ENCODE measurements at places on chromosomes 1 and 21.

DNA sequence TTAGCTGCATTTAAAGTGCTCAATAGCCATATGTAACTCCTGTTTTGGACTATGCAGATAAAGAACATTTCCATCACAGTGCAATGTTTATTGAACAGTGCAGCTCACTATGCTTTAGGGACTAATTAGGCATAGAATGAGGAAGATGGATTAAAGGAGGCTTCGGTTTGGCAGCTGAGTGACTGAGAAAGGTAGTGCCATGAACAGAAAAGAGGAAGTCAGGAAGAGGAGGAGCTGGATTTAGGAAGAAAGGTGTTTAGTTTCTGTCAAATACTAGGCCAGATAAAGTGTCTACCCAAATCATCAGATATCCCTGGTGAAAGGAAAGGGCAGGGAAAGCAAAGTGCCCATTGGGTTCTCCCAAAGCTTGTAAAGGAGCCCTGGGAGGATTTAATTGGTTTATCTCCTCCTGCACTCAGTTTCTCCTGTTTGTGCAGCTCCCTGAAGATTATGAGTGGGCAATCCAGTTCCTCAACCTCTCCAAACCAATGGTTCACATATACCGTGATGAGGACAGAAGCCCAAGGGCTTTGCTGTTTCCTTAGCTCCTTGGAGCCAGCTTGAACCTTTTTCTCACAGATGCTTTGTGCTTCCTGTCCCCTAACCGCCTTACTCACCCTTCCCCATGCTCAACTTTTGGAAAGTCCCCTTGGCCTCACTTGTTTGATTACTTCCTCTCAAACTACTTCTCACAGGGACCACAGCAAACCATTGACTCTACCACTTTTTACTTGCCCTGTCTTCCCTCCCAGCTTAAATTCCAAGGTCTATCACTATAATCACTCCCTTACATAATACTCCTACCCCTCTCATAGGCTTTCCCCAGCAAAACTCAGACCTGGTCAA, 3.5 kb upstream of the RAP1A start:
- no peak for DNase-seq

DNA sequence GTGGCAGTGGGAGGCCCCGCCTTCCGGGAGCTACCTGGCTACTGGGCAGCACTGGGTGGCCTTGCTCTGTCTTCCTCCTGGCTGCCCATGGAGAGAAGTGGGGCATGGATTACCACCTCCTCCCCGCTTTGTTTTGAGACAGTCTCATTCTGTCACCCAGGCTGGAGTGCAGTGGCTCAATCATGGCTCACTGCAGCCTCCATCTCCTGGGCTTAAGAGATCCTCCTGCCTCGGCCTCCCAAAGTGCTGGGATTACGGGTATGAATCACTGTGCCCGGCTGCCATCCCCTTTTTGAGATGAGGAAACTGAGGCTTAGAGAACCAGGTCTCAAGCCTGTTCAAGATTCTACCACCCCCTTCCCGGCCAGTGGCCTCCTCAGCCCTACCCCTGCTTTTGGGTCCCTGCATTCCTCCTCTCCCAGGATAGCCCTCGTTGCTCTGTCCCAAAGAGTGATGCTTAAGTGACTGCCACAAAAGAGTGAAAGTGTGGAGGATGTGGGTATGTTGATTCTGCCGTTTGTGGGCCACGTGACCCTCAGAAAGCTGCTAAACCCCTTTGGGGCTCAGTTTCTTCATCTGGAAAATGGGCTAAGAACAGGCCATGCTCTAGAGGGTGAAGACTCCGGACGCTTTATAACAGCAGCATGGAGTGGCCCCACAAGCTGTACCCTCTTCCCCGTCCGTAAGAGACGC, 7.8 kb downstream of the HES3 start:
- DNase-seq, result no peak

DNA sequence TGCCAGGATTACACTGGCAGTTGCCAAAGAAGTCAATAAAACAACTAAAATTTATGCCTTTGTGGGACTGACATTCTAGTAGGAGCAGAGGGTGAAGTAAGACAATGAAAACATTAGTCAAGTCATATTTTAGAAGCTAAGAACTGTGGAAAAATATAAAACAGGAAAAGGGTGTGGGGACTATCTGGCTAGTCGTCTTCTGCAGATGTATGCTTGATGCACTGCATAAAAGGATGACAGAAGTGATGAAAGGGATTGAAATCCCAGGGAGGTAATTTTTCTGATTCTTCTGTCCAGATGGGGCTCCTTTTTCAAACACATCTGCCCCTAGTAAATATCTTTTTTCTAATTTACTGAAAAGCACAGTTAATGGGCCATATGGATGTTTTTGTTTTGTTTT, 706.3 kb downstream of the ADGRL2 start:
- DNase-seq, result no peak

DNA sequence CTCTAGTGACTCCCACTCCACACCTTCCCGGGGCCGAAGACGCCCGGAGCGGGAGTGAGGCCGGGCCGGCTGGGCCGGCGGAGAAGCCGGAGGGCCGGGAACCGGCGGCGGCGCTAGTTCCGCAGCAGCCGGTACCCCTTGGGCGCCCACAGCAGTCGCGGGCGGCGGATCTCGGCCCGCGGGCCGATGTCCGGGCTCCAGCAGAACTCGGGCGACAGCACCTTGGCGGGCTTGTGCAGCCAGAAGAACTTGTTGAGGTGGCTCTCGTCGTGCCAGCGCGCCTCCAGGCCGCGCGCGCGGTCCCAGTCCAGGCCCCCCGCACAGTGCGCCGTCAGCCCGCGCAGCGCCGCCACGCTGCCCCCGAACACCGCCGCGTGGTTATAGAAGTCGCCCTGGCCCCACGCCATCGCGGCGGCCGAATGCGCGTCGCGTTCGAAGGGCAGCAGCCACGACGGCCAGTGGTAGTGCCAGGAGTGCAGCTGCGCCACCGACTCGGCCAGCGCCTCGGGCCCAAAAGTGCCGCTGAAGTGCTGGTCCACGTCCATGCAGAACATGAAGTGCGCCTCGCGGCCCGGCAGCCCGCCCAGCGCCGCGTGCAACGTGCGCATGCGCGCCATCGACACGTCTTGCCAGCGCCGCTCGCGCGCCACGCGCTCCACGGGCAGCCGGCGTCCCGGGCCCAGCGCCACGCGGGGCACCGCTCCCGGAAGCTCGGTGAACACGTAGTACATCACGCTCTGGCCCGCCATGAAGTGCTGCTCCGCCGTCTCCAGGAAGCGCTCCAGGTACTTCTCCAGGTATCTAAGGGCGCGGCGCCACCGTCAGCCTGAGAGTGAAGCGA, 14.0 kb downstream of the A3GALT2 start:
- DNase-seq, result no peak

GRCh38 chr1:64675718-64676345, 69.0 kb upstream of the RAVER2 start:
- DNase-seq, result no peak

DNA sequence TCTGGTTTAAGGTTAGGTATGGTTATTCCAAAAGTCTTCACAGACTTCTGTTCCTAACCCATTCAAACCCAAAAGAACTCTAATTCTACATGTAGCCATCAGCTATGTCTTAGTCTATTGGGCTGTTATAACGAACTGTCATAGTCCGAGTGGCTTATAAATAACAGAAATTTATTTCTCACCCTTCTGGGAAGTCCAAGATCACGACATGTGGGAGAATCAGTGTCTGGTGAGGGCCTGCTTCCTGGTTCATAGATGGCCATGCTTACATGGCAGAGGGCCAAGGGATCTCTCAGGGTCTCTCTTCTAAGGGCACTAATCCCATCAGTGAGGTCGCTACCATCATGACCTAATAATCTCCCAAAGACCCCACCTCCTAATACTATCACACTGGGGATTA, 103.0 kb upstream of the PPP2R5A start:
- no peak for DNase-seq

DNA sequence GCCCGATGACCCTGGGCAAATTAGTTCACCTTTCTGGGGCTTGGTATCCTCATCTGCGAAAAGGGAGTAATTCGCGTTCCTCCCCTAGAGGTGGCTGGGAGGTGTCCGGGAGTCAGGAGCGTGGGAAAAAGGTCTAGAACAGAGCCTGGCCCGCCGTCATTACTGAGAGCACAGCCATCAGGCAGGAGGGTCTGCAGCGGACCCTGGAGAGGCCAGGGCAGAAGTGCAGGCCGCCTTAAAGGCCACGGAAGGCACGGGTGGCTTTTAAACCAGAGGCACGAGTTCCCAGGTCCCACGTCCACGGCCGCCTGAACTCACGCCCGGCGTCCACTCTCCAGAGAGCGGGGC, 850 bp downstream of the PANK4 start:
- no peak for DNase-seq

DNA sequence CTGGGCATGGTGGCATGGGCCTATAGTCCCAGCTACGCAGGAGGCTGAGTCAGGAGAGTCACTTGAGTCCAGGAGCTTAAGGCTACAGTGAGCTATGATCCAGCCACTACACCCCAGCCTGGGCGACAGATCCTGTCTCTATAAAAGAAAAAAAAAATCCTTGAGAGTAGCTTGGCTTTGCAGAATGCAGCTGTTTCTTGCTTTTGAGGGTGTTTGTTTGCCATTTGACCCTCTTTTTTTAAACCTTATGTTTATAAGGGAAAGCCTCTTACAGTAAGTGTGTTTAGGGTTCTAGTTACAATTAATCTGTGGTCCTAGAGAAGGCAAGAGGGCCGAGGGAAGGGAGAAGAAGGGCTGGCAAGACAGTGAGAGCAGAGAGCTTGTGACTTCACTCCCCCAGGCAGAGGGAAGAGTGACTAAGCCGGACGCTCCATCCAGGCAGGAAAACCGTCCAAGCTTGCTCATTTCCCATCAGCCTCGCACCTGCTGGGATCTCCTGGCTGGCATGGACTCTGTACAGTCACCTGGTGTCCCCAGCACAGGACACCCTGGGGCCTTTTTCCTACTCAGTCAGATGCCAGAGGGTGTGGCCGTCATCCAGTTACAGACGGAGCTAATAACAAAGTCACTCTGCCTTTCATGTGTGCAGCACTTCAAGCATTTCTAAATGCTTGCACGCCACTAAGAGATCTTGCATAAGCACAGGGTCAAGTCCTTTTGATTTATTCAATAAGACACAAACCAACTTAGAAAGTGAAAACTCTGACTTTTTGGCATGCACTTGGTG, 55.5 kb upstream of the PSEN2 start:
- peak; percentile 77 for DNase-seq

DNA sequence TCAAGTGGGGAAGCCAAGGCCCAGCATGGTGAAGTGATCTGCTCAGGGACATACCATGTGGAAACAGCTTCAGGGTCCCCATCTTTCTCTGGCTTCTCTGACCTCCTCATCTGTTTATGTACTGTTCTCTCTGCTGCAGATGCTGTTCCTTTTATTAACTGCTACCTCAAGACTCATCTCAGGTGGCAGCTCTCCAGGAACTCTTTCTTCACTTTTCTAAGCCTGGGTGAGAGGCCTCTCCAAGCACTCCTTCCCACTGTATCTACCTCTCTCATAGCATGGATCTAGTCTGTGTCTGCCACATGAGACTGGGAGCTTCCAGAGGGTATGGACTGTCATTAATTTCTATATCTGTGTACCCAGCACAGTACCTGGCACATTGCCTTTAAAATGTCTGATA, 73.4 kb upstream of the PPM1J start:
- DNase-seq, result no peak

DNA sequence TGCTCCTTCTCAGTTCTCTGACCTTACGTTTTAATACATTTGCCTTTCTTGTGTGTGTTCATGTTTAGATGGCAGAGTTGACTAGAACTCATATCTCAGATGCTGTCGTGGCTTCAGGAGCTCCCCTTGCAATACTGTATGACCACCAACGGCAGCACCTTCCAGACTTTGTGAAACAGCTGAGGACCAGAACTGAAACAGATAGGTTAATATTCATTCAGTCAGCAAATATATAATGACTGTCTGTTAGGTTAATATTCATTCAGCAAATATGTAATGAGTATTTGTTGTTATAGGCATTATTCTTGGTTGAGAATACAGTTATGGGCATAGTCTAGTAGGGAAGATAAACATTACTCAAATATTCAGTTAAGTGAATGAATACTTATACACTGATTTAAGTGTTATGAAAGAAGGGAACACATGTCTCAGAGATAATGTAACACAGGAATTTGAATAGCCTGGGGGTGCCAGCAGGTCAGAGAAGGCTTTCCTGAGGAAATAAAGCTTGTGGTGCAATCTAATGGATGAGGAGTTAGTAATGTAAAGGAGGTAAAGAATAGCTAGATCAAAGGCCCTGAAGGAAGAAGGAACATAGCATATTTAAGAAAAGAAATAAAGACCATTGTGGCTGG, 88.5 kb downstream of the CEP350 start:
- no peak for DNase-seq

DNA sequence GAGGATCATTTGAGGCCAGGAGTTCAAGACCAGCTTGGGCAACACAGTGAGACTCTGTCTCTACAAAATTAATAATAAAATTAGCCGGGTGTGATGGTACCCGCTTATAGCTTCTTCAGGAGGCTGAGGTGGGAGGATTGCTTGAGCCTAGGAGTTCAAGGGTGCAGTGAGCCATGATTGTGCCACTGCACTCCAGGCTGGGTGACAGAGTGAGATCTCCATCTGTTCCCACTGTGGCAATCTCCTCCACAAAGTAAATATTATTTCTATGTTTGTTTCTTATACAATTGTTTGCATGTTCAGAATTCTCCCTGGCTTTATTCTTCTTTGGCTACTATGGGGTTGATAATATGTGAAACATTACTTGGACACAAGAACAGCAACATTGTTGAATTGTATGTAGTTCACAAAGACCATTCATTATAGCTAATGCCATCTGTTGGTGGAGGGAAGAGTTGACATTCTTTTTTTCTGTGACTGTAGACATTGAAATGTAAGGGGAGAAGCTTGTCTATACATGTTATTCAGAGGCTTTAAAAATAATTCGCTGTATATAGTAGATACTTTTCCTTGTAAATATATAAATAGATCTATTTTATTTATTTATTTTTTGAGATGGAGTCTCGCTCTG, 47.8 kb upstream of the SRSF10 start:
- DNase-seq, result no peak

GRCh38 chr1:159790237-159790917, 9.6 kb downstream of the DUSP23 start:
- no peak for DNase-seq

DNA sequence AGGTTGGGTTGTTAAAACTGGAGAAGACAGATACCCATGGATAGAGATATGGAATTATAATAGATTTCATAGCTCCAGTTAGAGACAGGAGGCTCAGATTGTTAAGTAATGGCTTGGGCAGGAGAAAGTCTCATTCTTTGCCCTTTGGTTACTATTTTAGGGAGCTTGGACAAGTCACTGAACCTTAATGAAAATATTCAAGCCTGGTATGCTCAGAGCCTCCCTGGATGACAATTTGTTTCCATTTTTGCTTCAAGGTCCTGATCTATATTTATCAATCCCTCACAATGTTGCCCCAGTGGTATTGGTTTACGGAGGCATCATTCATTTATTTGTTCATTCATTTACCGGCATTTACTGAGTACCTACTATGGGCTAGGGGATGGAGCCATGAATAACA, 37.5 kb downstream of the RCSD1 start:
- DNase-seq, result no peak

DNA sequence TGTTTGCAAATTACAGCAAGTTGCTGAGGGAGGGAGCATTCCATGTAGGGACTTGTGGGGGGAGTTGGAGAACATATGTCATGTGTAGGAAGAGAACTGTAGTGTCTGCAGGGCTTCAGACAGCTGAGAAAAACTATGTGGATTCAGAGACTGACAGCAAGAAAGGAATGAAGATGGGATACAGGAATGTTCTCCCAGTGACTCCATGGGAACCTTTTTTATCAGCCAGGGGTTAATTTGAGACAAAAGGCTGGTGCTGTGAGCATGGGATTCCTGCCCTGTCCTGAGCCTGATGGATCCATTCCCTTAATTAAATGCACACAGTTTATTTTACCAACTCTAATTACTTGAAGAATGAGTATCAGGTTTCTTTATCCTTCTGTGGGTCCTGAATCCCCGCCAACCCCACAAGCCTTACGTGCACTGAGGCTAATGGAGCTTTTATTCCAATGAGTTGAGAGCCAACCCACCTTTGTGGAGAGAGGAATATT, 26.5 kb upstream of the PLXNA2 start:
- peak; percentile 75 for DNase-seq
